ENCODE measurements at places on chromosomes 1 and 21.
A peak's percentile ranks its signal among the peaks of the same experiment; 100 is the strongest.

DNA sequence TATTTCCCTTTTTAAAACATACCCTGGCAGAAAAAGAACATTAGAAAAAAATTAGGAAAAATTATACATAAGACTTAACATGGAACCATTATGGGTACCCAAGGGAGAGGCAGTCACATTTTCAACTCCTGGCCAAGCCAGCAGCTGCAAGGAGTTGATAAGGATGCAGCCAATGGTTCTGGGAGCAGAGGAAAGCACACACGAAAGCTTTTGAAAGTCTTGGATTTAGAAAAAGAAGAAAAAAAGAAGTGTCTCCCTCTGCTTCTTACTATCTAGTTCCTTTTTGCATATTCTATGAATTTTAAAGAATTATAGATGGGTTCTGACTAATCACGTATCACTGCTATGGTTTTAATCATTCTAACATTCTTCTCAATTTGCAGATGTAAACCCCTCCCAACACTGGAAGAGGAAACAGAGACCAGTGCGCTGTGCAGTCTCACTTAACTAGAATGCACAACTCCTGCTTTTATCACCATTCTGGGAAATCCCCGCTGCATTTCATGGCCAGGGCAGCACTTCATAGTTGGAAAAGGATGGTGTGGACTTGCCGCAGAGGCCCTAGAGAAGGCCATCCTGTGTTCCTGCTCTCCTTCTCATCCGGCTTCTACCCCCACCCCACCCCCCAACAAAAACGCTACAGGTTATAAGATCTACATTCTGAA is 2.7 kb upstream of the CD58 start:
- DNase-seq, result no peak

DNA sequence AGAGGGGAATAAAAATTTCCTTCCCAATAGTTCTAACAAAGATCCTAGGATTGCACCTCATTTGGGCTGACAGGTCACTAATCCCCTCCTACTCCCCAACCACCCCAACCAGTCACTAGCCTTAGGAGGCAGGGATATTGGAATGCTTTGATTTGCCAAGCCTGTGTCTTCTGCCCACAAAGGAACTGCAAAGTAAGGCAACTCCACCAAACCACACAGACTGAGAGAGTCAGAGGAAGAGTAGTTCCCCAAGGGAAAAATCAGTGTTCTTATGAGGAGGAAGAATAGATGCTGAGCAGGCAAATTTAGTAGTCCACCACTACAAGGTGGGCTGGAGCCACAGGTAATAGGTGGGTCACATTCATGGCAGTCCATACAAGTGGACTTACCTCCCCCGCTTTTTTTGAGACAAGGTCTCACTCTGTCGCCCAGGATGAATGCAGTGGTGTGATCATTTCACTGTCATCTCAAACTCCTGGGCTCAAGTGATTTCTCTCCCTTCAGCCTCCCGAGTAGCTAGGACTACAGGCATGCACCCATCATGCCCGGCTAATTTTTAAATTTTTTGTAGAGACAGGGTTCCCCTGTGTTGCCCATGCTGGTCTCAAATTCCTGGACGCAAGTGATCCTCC is 3.7 kb upstream of the TMEM39B start:
- DNase-seq, result no peak

- no peak for DNase-seq
Observed at GRCh38 chr1:12163210-12163609, 3.6 kb upstream of the TNFRSF1B start.

DNA sequence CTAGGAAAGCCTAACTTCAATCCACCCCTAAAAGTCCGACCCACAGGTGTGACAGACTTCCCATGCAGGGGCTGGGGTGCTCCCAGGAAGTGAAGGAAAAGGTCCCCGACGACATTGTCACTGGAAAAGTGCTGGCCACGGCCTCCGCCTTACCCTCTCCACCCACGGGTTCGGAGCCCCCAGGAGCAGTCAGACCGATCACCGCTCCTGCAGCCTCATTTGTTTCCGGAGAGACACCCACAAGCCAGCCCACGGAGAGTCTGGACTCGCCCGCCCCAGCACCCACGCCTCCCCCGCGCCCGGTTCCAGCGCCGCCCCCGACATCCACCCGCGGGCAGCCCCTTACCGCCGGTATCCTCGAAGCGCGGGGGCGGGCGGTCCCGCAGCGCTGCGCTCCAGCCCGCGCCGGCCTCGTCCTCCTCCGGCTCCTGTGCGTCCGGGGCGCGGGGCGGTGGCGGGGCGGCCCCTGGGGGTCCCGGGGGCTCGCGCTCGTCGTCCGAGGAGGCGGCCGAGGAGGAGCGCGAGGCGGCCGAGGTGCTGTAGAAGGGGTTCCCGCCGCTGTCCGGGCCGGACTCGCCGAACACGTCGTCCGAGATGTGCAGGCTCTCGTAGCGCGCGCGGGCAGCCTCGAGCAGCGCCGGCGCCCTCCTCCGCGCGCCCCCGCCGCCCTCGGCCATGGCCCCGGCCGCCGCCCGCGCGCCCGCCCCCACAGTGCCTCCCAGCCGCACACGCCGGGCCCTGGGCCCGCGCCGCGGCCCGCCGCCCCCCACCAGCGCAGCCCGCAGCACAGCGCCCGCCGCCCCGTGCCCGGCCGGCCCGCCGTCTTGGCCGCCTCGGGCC is 660 bp downstream of the PGBD5 start:
- DNase-seq, result peak; percentile 15

DNA sequence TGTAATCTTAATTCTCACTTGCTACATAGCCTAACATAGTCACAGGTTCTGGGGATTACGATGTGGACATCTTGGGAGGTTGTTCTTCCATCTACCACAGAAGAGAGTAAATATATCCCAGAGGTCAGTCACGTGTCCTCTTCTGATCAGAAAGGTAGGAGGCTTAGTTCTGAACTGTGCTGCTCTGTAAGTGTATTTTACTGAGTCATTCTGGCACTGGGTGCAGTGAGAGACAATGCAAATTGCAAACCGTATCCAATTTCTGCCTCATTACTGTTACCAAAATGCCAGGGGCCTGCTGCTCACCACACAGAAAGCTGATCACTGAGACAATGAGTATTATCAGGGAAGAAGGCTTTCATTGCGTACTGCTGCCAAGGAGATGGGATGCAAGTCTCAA is 104.0 kb downstream of the GABPA start:
- DNase-seq, result no peak

DNA sequence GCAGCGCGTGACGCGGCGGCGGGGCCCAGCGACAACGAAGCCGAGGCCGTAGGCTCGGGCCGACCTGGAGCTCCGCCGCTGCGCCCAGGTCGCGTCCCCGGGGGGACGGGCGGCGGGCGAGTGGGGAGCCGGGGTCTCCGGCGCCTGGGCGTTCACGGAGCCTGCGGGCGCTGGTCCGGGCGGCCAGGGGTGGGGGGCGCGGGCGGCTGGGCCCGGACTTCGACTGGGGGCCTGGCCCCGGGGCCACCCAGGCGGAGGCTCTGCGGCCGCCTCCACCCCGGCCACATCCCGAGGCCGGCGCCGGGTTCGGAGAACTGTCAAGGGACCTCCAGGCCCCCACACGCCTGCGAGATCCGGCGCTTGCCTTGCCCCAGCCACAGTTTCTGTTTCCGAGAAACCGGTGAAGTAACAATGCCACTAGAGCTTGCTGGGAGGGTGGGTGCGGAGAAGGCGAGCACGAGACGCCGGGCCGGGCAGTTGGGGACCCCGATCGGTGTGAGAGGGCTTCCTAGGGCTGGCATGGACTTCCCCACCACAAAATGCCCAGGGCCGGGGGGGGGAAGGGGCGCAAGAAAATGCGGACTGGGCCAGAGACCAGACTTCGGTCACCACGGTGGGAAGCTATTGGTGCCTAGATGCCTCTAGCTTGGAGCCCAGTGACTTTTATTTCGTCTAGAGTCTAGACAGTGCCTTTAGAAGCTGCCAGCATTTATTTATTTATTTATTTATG is 501 bp downstream of the FBXO6 start:
- peak; percentile 59 for DNase-seq

DNA sequence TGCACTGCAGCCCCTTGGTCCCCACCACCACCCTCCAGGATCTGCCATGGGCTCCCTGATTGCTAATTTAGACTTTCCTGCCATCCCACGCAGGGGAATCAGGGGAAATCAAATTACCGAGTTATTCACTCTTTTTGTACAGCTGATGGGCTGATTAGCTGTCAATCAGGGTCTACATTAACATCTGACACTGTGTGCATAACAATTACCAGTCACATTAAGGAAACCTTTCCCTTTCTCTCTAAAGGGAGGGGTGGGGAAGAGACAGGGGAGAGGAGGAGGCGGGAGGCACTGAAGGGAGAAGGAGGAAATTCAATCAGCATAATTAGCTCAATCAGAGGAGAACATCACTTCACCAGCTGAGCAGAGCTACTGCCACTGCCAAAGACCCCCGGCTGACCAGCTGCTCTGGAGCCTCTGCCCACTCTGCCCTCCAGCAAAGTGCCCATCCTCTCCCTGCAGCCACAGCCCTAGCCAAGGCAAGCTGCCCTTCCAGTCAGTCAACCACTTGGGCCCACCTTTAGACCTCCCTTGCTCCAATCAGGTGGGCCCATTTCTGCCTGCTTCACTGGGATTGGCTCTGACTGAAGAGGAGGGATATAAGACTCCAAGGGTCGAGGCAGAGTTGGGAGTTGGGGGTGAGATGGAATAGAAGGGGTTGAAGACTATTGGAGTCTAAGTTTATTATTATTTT is 199.3 kb upstream of the ZC3H12A start:
- no peak for DNase-seq

DNA sequence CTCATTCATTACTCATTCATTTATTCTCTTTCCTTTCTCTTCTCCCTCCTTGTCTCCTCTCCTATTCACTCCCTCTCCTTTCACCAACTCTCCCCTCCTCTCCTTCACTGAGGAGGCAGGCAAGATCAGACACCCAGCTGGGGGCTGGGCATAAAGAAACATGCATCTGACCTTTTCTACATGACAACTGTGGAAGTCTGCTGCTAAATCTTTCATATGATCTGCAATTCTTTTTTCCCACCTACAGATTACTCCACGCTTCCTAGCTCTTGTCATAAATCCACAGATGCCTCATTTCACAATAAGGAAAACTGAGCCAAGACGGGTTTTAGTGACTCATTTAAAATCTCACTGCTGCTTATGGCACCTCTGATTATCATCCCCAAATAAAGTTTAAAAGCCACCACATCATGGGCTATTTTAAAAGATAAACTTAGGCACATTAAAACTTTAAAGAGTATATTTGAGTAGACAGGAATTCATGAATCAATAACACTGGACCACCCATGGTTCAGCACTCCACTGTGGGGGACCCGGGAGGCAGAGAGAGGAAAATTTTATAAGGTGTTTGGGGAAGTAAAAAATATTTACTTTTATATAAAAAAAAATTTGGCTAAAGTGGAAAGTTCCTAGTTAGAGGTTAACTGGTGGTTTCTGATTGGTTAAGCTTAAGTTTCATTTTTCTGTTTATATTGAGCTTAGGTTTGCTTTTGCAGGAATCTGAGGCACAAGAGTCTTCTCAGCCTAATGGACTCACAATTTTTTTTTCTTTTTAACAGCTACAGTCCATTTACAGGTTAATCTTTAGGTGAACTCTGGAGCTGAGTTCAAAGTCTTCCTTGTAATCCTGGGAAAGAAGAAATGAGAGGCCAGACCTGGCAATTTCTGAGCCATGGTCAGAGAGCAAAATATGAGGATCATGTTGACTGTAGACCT is 55.8 kb upstream of the DNAH14 start:
- DNase-seq, result no peak

DNA sequence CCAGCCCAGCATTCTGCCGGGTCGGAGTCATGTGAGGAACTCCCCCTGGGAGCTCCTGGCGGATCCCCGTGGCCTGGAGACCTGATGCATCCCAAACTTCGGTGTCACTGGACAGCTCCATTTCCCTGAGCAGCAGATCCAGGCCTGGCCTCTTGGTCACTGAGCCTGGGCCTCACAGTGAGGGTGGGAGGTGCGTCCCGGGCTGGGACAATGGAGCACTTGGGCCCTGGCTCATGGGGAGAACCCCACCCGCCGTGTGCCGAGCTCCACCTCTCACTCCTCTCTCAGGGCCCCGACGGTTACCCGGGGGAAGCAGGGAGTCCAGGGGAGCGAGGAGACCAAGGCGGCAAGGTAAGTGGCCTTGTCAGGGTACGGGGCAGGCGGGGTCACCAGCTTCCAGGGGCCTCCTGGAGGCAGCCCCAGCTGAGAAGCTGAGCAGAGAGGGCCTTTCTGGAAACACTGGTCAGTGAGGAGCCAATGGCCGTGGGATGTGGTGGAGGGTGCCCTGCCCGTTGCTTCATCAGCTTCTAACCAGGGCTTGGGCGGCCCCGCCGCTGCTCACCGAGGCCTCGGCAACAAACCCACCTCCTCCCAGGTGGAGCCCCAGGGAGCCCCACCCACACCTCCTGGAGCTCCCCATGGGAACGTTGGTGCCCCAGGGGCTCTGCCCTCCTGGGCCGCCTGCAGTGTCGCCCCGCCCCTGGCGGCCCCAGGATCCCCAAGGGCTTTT is 19.8 kb downstream of the COL6A2 start:
- DNase-seq, result no peak

- no peak for DNase-seq
Observed at GRCh38 chr1:207988326-207989165, 77.6 kb upstream of the CD34 start.

DNA sequence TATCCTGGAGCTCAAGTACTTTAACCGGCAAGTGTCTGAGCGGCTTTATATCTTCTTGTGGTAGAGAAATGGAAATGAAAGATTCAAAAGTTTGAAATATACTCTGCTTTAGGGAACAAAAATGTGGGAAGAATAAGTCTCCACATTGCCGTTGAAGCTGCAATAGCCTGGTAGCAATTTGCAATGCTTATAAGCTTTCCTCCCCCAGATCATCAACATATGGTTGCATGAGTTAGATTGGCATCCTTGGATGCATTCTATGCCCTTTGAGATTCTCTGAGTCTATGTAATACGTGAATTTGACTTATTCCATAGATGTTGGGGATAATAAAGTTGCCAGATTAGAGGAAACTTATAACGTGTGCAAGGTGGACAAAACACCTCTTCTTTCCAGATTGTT is 86.1 kb upstream of the KCNK1 start:
- DNase-seq, result no peak

GRCh38 chr1:110174961-110175360 is 24.7 kb downstream of the SLC6A17 start:
- no peak for DNase-seq

DNA sequence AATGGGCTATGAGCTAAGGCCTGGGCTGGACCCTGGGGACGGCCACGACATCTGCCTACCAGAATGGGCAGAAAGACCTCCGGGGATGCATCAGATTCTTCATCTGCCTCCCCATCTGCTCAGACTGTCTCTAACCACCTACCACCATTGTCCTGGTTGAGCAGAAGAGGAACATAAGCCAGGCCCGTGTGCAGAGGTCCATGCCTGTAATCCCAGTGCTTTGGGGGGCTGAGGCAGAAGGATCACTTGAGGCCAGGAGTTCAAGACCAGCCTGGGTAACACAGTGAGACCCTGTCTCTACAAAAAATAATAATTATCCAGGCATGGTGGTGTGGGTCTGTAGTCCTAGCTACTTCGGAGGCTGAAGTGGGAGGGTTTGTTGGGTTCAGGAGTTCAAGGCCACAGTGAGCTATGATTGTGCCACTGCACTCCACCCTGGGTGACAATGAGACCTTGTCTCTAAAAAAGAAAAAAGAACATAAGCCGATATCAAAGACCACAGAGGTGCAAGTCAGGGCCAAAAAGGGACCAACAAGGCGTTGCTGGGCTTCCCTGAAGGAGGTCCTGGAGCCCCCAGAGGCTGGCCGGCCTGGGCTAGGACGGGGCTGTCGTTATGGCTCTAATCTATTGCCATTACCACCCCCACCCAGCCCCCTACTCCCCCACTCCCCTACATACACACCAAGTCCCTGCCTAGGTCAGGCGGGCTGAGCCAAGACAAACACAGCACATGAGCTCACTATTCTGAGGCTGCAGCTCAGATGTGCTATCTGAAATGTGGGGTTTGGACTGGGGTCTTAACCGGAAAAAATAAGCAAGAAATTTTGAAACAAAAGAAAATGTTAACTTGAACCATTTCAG is 239.2 kb upstream of the RAB4A start:
- DNase-seq, result no peak
